Osteocyte (in vitro differentiated cells): ENCODE measurements at places on chromosomes 5 and 9. TPM values are rescaled to one million over a fixed set of nuclear protein-coding genes. Genes with fewer than 3 reads are reported as not detected.

DNA sequence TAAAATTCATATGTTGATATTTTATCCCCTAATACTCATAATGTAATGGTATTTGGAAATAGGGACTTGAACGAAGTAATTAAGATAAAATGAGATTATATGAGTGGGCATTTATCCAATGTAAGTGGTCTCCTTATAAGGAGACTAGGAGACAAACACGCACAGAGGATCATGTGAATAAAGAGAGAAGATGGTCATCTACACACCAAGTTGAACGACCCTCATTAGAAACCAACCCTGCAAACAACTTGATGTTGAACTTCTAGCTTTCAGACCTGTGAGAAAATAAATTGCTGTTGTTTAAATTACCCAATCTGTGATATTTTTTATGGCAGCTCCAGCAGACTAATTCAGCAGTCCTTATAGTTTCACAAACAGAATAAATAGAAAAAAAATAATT, 27.5 kb upstream of the SELENOP start:
- H3K27ac ChIP-seq: peak overlapping the region; percentile 23
- no peak for DNase-seq
- H3K4me1 ChIP-seq: peaks cover 26% of the 10 kb centered on the region
- H3K36me3 ChIP-seq: no peaks in the 10 kb centered on the region
- H3K4me3 ChIP-seq: no peak overlapping the region

DNA sequence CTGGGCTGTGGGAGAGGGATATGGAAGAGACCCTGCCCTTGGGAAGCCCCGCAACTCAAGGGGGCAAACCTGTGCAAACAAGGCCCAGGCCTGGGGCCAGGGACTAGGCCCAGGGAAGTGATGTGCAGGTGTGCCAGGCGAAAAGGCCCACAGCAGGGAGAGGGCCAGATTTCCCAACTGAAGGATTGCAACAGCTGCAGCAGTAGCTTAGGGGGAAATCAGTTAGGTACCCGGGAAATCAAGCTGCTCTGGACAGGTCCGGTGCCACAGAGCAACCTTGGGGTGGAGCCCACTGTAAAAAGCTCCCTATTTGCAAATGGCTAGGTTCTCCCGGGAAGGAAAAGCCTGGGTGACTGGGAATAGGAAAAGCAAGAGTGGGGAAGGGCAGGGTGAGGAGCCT, 10.4 kb downstream of the GRIN1 start:
- no peak for DNase-seq
- no peak overlapping the region for H3K27ac ChIP-seq
- H3K4me1 ChIP-seq: no peaks in the 10 kb centered on the region
- H3K4me3 ChIP-seq: no peak overlapping the region
- no peaks in the 10 kb centered on the region for H3K27me3 ChIP-seq

DNA sequence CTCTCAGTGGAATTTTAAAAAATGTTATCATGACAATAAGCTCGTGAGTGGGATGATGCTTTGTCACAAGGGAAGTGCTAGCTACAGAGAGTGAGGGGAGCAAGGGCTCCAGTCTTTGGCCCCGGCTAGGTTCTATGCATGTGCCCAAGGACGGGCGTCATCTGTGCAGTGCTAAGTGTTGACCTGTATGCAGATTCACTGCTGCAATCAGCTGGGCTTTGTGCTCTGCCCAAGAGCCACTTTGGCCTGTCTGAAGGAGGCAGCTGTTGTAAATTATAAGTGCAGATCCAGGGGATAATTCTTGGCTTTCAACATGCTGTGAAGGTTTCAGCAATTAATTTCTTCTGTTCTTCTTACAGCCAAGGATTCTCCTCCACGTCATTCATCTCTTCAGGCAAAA, 268.6 kb downstream of the PSAT1 start:
- peaks cover 12% of the 10 kb centered on the region for H3K4me1 ChIP-seq
- no peak overlapping the region for H3K27ac ChIP-seq
- no peak overlapping the region for H3K4me3 ChIP-seq
- H3K36me3 ChIP-seq: no peaks in the 10 kb centered on the region

- no peak overlapping the region for H3K4me3 ChIP-seq
- H3K27ac ChIP-seq: no peak overlapping the region
- H3K4me1 ChIP-seq: no peaks in the 10 kb centered on the region
Observed at GRCh38 chr9:14066831-14067230, 247.1 kb downstream of the NFIB start.

Gene ZBED3
- 18.0 and 21.0 TPM in 2 replicates for total RNA-seq

GRCh38 chr5:10684303-10685086, 76.5 kb downstream of the DAP start:
- peaks cover 6% of the 10 kb centered on the region for H3K4me1 ChIP-seq
- H3K27ac ChIP-seq: peak overlapping the region; percentile 13
- DNase-seq: no peak
- H3K27me3 ChIP-seq: no peaks in the 10 kb centered on the region

Gene EDIL3
- 470 and 495 TPM in 2 replicates for total RNA-seq

DNA sequence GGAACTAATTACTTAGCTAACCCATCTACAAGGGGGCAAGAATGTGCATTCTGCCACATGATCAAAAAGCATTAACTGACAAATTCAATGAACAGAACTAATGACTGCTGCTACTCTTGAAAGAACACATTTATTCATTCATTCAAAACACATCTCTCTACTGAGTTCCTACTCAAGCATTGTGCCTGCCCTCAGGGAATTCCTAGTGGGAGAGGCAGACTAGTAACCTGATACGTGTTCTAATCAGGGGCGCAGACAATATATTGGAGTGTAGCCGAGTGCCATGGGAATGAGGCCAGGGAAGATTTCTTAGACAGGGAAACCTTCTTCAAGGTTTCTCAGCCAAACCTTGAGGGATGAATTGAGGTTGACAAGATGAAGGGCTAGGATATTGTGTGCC, 56.7 kb upstream of the PAPPA start:
- H3K4me3 ChIP-seq: no peak overlapping the region
- no peak for DNase-seq
- H3K4me1 ChIP-seq: peaks cover 6% of the 10 kb centered on the region
- no peak overlapping the region for H3K27ac ChIP-seq

Gene SLC2A8
- 18.2 and 18.7 TPM in 2 replicates for total RNA-seq

GRCh38 chr9:108213511-108213910, 642.3 kb downstream of the ACTL7B start:
- no peak overlapping the region for H3K27ac ChIP-seq
- H3K4me1 ChIP-seq: peaks cover 11% of the 10 kb centered on the region
- no peaks in the 10 kb centered on the region for H3K36me3 ChIP-seq
- H3K27me3 ChIP-seq: peaks cover 3% of the 10 kb centered on the region
- no peak for DNase-seq

Gene ROR2
- total RNA-seq: 43.0 and 48.2 TPM in 2 replicates

DNA sequence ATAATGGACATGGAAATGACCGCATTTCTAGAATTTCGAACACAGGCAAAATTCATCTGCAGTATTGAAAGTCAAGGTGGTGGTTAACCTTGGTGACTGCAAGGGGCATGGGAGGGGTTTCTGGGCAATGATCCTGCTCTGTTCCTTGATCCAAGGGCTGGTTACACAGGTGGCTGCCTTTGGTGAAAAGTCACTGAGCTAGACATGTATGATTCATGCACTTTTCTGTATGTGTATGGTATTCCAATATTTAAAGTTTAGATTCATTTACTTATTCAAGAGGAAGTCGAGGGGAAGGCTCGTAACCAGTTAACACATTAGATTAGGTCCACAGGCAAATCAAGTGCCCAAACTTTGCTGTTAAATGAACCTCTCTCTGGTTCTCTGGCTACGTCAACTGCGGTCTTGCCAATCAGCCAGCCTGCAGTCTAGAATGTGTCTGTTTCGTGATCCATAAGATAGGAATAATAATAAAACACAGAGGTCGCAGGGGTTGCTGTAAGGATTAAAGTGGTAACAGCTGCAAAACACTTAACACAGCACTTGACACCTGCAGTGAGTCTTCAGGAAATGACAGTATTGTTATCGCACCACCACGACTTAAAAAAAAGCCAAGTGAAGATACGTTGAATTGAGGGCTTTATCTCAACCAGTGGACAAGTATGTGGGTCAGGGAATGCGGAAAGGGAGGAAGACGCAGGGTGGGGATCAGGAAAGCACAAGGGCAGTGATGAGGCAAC, 92.5 kb downstream of the TLE1 start:
- no peak for DNase-seq
- H3K27me3 ChIP-seq: no peaks in the 10 kb centered on the region
- H3K36me3 ChIP-seq: peaks cover 68% of the 10 kb centered on the region
- no peak overlapping the region for H3K4me3 ChIP-seq

- H3K4me3 ChIP-seq: no peak overlapping the region
- no peak for DNase-seq
- H3K27ac ChIP-seq: no peak overlapping the region
- H3K27me3 ChIP-seq: peaks cover 16% of the 10 kb centered on the region
Observed at GRCh38 chr5:8333485-8333884, 464.5 kb downstream of the MTRR start.

GRCh38 chr9:78938821-78939220, 632.9 kb upstream of the TLE4 start:
- no peaks in the 10 kb centered on the region for H3K27me3 ChIP-seq
- H3K27ac ChIP-seq: no peak overlapping the region
- no peaks in the 10 kb centered on the region for H3K36me3 ChIP-seq
- peaks cover 9% of the 10 kb centered on the region for H3K4me1 ChIP-seq
- H3K4me3 ChIP-seq: no peak overlapping the region

- H3K27me3 ChIP-seq: no peaks in the 10 kb centered on the region
- peaks cover 5% of the 10 kb centered on the region for H3K36me3 ChIP-seq
- H3K27ac ChIP-seq: peak overlapping the region; percentile 67
- DNase-seq: no peak
- H3K4me1 ChIP-seq: peaks cover 56% of the 10 kb centered on the region
Observed at GRCh38 chr9:127841087-127841835, 13.2 kb downstream of the ENG start.

DNA sequence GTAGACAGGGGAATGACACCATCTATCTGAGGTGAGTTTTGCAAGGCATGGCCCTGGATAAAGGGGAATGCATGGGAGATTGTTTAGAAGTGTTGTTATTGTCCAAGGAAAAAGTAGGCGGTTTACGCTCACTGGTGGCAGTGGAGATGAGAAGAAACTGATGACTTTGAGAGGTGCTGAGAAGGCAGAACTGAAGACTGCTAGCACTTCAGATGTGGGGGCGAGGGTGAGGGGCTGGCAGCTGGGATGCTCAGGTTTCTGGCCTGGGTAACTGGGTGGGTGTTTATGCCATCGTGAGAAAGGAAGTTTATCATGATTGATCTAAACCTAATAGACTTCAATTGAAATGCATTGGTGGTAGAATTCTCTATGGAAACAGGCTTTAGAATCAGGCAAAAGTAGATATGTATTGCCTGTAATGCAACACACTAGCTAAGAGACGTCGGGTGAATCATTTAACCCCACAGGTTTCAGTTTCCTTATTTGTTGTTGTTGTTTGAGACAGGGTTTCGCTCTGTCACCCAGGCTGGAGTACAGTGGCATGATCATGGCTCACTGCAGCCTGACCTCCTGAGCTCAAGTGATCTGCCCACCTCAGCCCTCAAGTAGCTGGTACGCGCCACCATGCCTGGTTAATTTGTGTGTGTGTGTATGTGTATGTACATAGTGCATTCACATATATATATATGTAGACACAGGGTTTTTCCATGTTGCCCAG, 123.5 kb downstream of the SLC24A2 start:
- H3K36me3 ChIP-seq: no peaks in the 10 kb centered on the region
- H3K4me1 ChIP-seq: no peaks in the 10 kb centered on the region
- H3K27ac ChIP-seq: no peak overlapping the region
- no peak for DNase-seq
- no peak overlapping the region for H3K4me3 ChIP-seq

GRCh38 chr5:88727705-88728313, 155.2 kb downstream of the MEF2C start:
- H3K36me3 ChIP-seq: no peaks in the 10 kb centered on the region
- no peak for DNase-seq
- no peaks in the 10 kb centered on the region for H3K4me1 ChIP-seq
- no peak overlapping the region for H3K4me3 ChIP-seq

Gene HSD17B3
- total RNA-seq: not detected in 2 replicates

Gene LHX3
- total RNA-seq: not detected in 2 replicates

DNA sequence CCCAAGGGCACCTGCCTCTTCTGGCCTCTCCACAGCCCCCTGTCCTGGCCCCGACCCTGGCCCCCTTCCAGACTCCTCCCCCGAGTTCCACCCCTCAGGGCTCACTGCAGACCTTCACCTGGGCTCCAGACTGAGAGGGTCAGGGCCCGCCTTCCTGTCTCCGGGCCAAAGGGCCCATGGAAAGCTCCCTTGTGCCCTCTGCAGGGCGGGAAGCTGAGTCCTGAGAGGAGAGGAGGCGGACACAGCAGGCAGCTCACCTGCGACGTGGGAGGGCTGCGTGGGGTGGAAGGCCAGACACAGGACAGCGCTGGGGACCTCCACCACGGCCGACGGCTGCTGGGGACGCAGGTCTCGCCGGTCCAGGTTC, 20.6 kb downstream of the DYNC2I2 start:
- no peaks in the 10 kb centered on the region for H3K27me3 ChIP-seq
- DNase-seq: no peak
- H3K4me1 ChIP-seq: peaks cover 51% of the 10 kb centered on the region
- H3K36me3 ChIP-seq: peaks cover 30% of the 10 kb centered on the region
- H3K4me3 ChIP-seq: no peak overlapping the region

Gene ADAMTSL2
- total RNA-seq: 0.10 and 0.11 TPM in 2 replicates

- peaks cover 25% of the 10 kb centered on the region for H3K27me3 ChIP-seq
- no peak for DNase-seq
- no peaks in the 10 kb centered on the region for H3K4me1 ChIP-seq
- no peaks in the 10 kb centered on the region for H3K36me3 ChIP-seq
- H3K27ac ChIP-seq: no peak overlapping the region
- H3K4me3 ChIP-seq: no peak overlapping the region
Observed at GRCh38 chr5:53512539-53512938, 32.1 kb downstream of the FST start.

DNA sequence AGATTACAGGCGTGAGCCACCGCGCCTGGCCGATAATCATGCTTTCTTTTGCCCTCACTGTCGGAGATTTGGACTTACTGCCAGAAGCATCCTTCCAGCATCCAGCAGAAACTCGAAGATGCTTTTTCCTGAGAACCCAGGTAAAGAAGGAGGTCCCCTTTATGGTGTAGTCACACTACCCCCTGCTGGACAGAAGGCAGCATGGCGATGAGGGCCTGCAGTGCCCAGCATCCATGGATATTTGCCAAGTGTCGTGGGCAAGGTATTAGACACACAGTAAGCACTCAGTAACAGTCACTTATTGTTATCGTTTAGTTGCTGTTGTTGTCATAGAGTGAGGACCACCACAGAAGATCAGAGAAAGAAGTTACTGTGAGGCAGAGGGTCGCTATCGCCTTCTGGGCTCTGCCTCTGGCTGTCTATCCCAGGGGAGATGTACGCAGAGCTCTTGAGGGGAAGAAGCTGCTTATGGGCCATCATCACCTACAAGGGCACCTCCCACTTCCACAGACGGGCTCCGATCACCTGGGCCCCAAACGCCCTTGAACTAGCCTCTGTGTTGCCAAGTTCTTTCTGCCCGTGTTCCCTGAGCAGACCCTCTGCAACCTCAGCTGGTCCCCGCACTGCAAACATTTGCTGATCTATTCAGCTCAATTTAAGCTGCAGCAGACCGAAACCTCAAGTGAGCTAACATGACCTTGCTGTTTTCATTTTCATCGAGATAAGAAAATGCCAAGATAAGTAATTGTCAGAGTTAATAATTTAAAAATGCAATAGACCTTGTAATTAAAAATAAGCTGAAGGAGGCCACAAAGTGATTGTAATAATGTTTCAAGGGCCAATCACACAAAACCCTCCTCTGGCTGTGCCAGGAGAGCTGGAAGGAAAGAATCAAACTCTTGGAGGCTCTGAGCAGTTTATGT, 23.9 kb downstream of the C5orf15 start:
- no peaks in the 10 kb centered on the region for H3K4me1 ChIP-seq
- peaks cover 7% of the 10 kb centered on the region for H3K27me3 ChIP-seq
- no peak overlapping the region for H3K27ac ChIP-seq
- H3K36me3 ChIP-seq: no peaks in the 10 kb centered on the region
